ENCODE measurements at places on chromosomes 12 and 14. TPM values are rescaled to one million over a fixed set of nuclear protein-coding genes. Genes with fewer than 3 reads are reported as not detected.

PHETA1 gene
- total RNA-seq, result 16.1 TPM

KRT2 gene
- total RNA-seq, result 0.48 TPM

- no peak for DNase-seq
These were observed 23.2 kb upstream of the RIN3 start for GRCh38 chr14:92490239-92490959.

- peak; percentile 72 for DNase-seq
These were observed 41.4 kb downstream of the COX16 start for GRCh38 chr14:70317969-70318634.

DNA sequence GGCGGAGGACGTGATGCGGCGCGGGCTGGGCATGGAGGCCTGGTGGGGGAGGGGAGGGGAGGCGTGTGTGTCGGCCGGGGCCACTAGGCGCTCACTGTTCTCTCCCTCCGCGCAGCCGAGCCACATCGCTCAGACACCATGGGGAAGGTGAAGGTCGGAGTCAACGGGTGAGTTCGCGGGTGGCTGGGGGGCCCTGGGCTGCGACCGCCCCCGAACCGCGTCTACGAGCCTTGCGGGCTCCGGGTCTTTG is 303 bp downstream of the GAPDH start:
- no peak for DNase-seq

GRCh38 chr14:74425525-74426201 is 347 bp downstream of the SYNDIG1L start:
- DNase-seq, result peak; percentile 9

GALNT16 gene
- 0.96 TPM for total RNA-seq
